ENCODE measurements at places on chromosomes 7 and 10.

GRCh38 chr10:116716381-116716780 is 26.0 kb downstream of the HSPA12A start:
- DNase-seq: no peak

GRCh38 chr10:42960491-42960990 is 116.3 kb upstream of the RET start:
- no peak for DNase-seq

DNA sequence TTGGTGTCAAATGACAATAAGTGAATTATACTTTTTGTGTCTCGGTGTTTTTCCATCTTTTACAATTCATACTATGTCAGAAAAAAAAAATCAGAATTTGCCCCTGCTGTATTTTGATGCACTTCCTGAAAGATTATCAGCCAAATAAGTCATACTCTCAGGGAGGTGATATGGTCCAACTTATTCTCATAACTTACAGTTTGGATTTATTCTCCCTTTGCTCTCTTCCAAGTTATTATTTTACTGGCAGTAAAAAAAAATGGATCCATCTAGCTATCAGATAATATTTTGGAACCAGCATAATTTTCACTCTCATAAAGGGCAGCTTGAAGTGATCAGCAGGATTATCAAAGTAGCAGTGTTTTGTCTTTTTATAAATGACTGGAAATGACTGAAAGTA is 337.1 kb downstream of the BMPER start:
- no peak for DNase-seq

GRCh38 chr10:23606456-23606855 is 167.6 kb downstream of the OTUD1 start:
- no peak for DNase-seq

DNA sequence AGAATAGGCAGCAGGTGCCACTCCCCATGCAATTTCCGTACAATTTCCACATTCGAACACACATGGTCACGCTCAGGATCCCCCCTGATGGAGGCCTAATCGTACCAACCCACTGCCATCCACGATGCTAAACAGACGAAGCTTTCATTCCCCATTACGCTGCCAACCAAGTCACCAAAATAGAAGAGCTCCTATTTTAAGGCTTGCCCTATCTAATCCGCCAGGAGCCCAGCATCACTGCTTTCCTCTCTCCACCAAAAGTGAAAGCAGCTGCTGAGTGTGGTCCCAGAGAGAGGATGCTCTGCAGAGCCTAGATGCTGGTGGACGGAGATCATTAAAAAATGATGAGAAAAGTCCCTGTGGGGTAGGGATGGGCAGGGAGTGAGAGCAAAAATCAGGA is 43.3 kb downstream of the HSPA12A start:
- DNase-seq: no peak

- no peak for DNase-seq
Observed at GRCh38 chr7:130332259-130333053, 12.2 kb upstream of the CPA5 start.

Measured in HEK293T (cell line).